ENCODE measurements at places on chromosomes 3 and 15.

DNA sequence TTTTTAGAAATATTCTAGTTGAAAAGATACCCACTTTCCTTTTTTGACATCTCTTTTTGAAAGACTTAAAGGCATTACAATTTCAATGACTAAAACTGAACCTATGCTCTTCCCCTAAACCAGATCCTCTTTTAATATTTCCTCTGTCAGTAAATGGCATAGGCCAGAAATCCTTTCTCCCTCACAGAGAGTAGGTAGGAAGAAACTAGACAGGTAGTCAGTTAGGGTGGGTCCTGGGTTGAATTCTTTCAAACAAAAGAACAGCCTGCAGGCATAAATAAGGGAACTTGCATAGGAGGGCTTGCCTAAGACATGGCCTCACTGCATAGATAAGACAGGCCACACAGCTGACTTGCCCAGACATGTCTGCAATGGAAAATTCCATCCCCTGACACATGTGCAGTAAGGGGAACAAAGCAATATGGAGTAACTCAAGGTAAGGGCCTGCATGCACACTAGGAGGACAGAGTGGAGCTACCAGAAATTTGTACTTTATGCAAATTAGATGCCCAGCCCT lies 23.1 kb downstream of the PLSCR5 start:
- no peak for DNase-seq

DNA sequence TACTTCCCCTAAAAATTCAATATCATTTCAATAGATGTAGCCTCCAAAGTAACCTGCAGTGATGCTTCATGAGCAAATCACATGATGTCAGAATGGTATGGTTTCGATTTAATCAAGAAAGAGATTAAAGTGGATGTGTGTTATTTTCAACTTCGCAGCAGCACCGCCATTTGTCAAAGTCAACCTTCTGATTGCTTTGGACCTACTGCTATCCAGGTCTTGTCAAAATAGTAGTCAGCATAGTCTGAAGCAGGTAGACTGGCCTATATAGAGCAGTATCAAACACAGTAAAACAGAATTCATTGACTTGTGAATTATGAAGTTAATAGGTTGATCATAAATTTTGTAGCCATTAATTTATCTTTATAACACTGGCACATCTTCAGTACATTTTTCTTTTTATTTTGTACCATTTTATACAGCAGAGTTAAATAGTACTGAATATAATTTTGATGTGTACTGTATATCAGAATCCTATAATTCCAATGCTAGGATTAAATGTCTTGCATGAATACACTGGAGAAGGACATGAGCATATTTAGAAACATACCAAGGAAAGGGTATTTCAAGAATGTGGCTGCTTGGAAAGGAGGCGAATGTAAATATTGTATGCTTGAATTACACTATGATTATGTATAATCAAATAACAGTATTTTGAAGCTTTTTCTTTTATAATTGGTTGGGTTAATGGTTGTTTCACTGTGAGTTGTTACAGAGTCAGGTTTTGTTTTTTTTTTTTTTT lies 79.6 kb downstream of the CDIN1 start:
- no peak for DNase-seq

DNA sequence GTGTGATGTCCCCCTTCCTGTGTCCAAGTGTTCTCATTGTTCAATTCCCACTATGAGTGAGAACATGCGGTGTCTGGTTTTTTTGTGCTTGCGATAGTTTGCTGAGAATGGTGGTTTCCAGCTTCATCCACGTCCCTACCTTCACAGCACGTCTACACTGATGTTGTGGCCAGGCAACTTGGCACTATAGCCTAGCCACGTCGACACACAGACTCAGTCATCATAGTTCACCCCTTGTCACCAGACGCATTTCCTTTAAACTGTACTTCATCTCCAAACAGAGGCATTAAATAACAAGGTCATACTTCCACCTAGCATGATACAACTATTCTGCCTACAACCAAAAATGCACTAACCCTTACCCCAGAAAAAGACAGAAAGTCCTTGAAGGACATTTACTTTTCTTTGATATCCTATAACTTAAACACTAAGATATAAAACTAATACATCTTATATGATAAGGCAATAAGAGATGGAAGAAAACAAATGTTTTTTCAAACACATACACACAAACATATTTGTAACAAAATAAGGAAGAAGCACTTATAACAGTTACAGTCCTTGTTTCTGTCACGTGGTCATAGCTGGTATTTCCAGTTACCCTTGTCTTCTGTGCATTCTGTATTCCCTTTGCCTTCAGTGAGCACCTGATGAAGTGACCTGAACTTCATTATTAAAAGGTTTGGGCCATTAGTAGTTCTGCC lies 121.4 kb downstream of the KLF13 start:
- DNase-seq: no peak

GRCh38 chr3:151318991-151319390 lies 2.4 kb upstream of the GPR87 start:
- no peak for DNase-seq

GRCh38 chr3:161957467-161957866 lies 460.9 kb downstream of the OTOL1 start:
- no peak for DNase-seq

- no peak for DNase-seq
Measured at GRCh38 chr3:189947948-189948723, 172.6 kb downstream of the P3H2 start.

DNA sequence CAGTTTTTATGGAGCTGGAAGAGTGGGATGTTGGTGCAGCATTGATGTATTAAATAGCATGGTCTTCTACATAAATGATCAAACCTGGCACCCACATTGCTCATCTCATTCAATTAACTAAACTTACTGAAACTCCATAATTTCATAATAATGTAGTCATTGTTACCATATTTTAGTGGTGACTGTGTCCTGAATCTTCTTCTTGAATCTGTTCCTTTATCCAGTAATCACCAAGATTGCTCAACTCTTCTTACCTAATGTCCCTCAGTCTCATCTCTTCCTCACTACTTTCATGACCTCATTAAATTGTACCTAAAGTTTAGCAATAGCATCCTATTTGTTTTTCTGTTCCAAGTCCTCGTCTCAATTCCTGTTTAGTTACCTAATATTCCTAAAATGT lies 69.8 kb downstream of the FGF7 start:
- DNase-seq: no peak

GRCh38 chr15:89972085-89972484 lies 29.0 kb upstream of the ZNF710 start:
- no peak for DNase-seq

- DNase-seq: no peak
Measured at GRCh38 chr3:66803206-66803605, 194.9 kb upstream of the KBTBD8 start.

DNA sequence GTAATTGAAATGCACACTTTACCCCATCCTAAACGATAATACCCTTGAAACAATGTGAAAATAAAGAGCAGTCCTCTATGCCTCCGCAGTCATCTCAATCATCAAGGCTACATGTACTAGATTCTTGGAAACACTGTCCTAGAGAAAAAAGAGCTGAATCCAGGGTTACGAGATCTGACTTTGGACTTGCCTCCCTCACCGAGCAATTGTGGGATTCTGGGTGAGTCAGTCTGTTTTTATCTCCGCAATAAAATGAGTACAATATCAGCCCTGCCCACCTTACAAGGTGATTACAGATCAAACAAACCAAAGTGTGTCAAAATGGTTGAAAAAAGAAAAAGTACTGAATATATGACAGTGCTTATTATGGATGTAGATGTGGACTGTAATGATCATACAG lies 152.3 kb upstream of the SNTN start:
- no peak for DNase-seq

DNA sequence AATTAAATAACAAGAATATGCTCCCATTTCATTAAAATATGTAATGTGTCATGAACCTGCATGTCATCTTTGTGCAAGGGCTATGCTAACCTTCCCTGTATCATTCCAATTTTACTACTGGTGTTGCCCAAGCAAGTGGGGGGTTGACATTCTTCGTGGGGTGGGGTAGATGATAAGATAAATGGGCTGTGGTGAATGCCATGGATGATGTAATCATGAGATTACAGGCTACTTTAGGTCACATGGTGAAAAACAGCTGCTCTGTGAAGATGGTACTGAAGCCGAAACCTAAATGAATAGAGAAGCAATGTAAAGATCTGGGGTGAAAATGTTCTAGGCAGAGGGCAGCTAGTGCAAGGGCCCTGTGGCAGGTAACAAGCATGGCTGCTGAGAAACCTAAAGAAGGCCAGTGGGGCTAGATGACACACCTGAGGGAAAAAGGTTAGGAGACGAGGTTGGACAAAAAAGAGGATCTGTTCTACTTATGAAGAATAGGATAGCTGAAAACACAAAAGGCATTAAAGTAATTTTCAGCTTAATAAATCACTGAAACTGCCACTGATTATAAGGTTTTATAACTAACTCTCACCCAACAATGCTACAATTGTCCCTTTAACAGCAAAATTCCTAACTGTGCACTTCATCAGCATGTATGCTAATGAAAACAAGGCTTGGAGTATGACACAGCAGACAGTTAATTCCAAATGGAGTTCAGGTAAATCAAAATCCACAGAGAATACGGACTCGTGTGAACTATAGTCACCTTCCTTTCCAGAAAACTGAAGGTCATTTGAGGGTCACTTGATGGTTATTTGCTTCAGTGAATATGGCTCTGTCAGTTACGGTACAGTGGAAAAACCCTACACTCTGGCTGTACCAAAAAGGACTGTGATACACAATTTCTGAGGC lies 35.0 kb downstream of the MTMR10 start:
- DNase-seq: no peak

DNA sequence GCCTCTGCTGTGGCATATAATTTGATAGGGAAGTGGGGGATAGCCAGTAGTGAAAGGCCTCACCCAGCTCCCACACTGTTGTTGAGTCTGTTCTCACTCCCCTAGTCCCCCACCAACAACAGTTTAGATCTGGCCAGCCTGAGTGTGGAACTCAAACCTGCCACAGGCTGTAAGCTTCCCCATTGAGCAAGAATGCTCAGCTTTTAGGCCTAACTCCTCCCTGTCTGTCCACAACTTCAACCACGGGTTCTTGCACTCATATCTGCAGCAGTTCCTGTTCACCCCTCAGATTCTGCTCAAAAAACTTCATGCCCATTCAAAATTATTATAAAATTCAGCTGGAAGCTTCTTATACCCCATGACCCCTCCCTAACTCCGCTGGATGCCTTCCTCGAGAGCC lies 975.1 kb downstream of the NSUN3 start:
- DNase-seq: no peak

DNA sequence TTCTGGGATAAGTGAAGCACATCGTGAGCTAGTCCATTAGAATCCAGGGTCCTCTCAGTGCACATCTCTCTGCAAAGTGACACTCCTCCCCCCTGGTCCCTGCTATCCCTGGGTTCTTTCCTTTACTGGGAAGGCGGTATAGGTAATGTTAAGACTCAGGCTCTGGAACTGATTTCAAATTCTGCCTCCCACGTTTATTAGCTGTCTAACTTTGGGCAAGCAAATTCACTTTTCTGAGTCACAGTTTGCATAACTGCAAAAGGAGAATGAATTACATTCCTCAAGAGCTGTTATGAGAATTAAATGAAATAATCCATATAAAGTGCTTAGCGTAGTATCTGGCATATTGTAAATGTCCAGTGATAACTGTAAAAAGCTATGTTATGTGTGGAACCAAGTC lies 168.1 kb upstream of the LRRN1 start:
- no peak for DNase-seq

DNA sequence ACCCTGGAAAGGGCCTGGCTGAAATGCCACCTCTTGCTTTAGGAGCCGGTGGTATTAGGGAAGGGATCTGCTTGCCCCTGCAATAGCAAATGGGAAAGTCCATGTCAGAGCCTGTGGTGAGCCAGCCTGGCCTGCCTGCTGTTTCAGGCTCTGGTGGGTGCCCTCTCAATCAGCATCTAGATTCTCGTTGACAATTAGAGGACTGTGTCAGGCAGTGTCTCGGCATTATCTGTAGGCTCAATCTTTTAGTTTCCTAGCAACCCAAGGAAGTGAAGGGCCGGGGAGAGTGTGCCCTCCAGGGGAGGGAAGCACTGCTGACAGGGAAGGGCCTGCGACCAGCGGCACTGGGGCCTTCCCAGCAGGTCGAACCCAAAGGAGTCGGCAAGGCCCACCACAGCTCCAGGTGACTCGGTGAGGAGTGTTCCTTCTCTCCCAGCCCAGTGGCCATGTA lies 42.1 kb downstream of the TLE3 start:
- DNase-seq: no peak

GRCh38 chr3:31974964-31975363 lies 6.1 kb downstream of the OSBPL10 start:
- no peak for DNase-seq

- no peak for DNase-seq
Measured at GRCh38 chr3:61146010-61146890, 105.0 kb downstream of the FHIT start.

GRCh38 chr3:2172561-2173171 lies 74.0 kb downstream of the CNTN4 start:
- DNase-seq: no peak

DNA sequence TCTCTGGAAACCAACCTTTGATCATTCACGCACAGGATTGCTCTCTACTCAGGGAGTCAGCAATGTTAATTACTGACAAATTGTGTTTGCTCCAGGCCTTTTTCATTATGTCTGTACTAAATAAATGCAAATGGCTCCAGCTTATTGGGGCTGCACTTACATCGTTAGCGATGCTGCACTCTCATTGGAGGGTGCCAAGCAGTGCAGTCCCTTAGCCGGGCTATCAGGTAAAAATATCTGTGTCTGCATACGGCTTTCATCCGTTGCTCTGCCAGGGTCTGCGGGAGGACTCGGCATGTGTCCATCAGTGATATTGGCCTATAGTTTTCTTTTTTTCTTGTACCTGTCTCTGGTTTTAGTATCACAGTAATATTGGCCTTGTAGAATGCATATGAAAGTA lies 471.5 kb upstream of the CADM2 start:
- DNase-seq: no peak

DNA sequence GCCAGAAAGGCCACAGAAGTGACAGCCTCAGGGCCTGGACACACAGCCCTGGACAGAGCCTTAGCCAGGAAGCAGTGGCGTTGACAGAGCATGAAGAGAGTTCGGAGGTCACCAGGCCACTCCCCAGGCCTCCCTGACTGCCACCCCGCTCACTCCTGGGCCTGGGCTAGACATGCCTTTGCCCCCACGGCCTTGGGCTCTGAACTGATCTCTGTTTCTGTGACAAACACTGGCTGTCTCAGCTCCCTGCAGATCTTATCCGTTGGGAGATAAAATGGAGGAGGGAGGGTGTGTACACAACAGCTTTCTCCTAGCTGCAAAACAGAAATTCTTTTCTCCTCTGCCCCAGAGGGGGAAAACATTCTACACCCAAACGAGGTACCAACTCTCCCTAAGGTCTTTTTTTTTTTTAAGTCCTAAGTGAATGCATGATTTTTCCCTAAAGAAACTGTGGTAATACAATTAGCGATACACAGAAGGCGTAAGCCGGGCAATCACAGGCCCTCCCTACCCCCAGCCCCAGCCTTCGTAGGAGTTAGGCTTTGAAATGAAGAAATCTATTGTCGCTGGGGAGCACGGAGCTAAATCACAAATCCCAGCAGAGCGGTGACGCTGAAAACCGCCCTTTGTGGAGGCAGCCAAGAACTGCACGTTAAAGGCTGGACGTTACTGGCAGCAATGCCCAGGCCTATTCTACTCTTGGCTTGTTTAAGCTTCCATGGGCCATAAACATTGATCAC lies 45.0 kb downstream of the SRGAP3 start:
- DNase-seq: no peak
